Heart right ventricle (tissue), 16 donors: ENCODE measurements at places on chromosomes 13 and 19. TPM values are rescaled to one million over a fixed set of nuclear protein-coding genes. Genes with fewer than 3 reads are reported as not detected.

GRCh38 chr19:1049800-1050199 lies 9.9 kb downstream of the ABCA7 start:
- H3K27me3 ChIP-seq: no peaks in the 10 kb centered on the region
- no peak for DNase-seq
- no peaks in the 10 kb centered on the region for H3K36me3 ChIP-seq
- no peak overlapping the region for H3K27ac ChIP-seq
- H3K4me1 ChIP-seq: no peaks in the 10 kb centered on the region
- H3K4me3 ChIP-seq: no peak overlapping the region

DNA sequence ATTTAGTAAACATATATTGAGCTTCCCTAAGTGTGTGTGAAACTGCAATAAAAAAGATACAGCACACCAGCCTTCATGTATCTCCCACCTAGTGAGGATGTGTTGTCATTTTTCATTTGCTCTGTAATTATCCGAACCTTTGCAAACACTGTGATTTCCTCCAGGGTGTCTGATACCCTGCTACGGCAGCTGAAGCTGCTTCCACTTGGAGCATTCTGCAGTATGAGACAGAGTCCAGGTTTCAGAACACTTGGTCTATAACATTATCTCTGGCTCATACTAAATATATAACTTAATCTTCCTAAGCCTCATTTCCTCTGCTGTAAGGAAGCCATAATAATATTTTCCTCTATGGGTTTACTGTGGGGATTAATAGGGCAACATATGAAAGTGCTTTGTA lies 1338.1 kb upstream of the SLC10A2 start:
- no peaks in the 10 kb centered on the region for H3K4me1 ChIP-seq
- no peaks in the 10 kb centered on the region for H3K27me3 ChIP-seq
- no peaks in the 10 kb centered on the region for H3K36me3 ChIP-seq
- no peak for DNase-seq
- no peak overlapping the region for H3K4me3 ChIP-seq
- no peak overlapping the region for H3K27ac ChIP-seq

GRCh38 chr19:13965377-13965896 lies 13.1 kb downstream of the DCAF15 start:
- H3K27me3 ChIP-seq: no peaks in the 10 kb centered on the region
- DNase-seq: no peak
- no peaks in the 10 kb centered on the region for H3K4me1 ChIP-seq
- no peak overlapping the region for H3K4me3 ChIP-seq
- no peak overlapping the region for H3K27ac ChIP-seq
- H3K36me3 ChIP-seq: peaks cover 98% of the 10 kb centered on the region

DNA sequence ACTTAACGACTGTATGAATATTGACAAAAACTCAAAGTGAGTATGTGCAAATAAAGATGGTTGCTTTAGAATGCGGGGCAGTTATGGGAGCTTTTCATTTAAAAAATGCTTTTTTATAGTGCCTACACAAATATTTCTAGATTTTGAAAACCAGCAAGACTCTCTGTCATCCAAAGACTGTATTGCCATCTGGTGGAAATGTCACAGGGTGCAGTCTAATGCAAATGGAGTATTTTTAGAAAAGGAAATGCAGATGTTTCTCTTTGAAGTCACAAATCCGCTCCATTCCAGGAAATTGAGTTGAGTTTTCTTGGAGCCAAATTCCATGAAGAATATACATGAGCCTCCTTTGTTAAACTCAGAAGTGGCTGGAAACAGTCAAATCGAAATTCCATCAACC lies 2.3 kb upstream of the C1QTNF9B start:
- peaks cover 7% of the 10 kb centered on the region for H3K4me1 ChIP-seq
- no peak overlapping the region for H3K4me3 ChIP-seq
- DNase-seq: peak; percentile 59
- H3K36me3 ChIP-seq: no peaks in the 10 kb centered on the region
- H3K27ac ChIP-seq: no peak overlapping the region

- H3K27me3 ChIP-seq: no peaks in the 10 kb centered on the region
- no peak overlapping the region for H3K4me3 ChIP-seq
- H3K36me3 ChIP-seq: peaks cover 81% of the 10 kb centered on the region
- DNase-seq: no peak
These were observed 25.3 kb upstream of the DPY19L3 start for GRCh38 chr19:32380269-32380668.

GRCh38 chr19:1882089-1882785 lies 3.1 kb downstream of the ABHD17A start:
- H3K27me3 ChIP-seq: no peaks in the 10 kb centered on the region
- H3K27ac ChIP-seq: peak overlapping the region; percentile 96
- DNase-seq: no peak
- H3K36me3 ChIP-seq: peaks cover 14% of the 10 kb centered on the region
- peaks cover 54% of the 10 kb centered on the region for H3K4me1 ChIP-seq

DNA sequence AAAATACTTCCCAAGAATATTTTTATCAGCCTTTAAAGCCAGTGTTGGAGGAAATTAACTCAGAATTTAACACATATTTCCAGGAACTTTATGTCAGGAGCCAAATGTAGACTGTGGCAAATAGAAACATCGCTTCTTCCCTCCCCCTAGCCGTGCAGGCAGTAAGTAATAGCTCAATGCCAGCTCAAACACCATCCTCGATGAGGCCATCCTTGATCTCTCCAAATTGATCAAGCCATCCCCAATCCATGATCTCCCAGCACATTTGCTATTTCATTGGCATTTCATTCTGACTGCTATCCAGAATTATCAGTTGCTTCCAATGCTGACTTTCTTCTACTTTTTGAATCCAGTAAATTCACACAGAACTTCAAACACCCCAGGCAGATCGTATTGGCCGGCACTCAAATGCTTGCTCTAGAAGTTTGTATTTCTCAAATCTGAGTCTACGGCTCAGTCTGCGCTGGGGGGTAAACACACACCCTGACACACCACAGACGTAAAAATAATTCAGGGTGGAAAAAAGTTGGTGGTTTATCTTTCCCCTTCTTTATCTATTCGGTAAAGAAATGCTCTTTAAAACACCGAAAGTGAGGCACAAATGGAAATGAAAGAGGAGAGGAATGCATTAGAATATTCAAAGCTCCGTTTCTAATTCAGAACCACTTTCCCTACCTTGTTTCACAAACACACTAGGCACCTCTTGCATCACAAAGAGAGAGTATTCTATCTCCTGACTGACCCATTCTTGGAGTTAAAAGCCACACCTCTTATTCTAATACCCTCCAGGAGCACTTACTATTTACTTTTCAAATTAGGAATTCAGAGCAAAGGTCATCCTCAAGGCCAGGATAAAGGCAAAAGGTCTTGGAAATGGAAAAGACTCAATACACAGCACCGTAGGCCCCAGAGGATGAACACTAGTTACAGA lies 991 bp downstream of the OBI1 start:
- peak overlapping the region; percentile 68 for H3K27ac ChIP-seq
- DNase-seq: no peak
- peak overlapping the region; percentile 86 for H3K4me3 ChIP-seq
- no peaks in the 10 kb centered on the region for H3K27me3 ChIP-seq
- H3K36me3 ChIP-seq: no peaks in the 10 kb centered on the region

DNA sequence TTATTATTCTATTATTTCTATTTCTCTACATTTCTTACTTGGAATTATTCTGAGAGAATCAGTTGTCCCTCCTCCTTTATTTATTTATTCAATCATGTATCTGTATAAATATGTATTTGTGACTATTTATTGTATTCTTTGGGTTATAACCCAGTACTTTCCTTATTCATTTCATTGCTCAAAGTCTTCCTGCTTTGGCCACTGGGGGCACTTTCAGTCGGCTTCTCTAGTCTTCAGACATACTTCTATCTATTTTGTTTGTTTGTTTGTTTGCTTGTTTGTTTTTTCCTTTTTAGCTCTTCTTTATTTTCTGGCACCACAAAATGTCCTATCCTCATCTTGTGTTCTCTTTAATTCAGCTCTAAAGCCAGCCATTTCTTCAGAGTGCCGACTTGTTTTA lies 260.4 kb downstream of the NALCN start:
- no peak overlapping the region for H3K4me3 ChIP-seq
- no peaks in the 10 kb centered on the region for H3K4me1 ChIP-seq
- H3K36me3 ChIP-seq: no peaks in the 10 kb centered on the region
- no peak for DNase-seq
- peaks cover 2% of the 10 kb centered on the region for H3K27me3 ChIP-seq
- H3K27ac ChIP-seq: no peak overlapping the region

GRCh38 chr13:91133941-91134802 lies 213.3 kb upstream of the MIR17HG start:
- no peak overlapping the region for H3K4me3 ChIP-seq
- DNase-seq: peak; percentile 48
- no peaks in the 10 kb centered on the region for H3K36me3 ChIP-seq
- H3K27ac ChIP-seq: no peak overlapping the region
- no peaks in the 10 kb centered on the region for H3K27me3 ChIP-seq

DNA sequence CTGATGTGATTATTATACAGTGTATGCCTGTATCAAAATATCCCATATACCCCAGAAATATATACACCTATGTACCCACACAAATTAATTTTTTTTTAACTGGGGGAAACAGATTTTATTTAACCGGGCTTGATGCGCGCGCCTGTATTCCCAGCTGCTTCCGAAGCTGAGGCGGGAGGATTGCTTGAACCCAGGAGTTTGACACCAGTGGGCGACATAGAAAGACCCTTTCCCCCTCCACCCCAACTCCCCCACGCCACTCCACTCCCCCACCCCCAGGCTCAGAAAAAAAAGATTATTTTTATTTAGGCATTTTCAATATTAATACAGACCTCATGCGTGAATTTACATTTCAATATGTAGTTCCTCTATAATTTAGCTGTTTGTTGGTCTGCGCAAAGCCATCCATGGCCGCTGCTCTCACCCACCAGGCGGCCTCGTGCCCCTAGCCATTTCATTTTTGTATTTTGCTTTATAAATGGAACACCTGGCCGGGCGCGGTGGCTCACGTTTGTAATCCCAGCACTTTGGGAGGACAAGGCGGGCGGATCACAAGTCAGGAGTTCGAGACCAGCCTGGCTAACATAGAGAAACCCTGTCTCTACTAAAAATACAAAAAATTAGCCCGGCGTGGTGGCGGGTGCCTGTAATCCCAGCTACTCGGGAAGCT lies 836 bp upstream of the VPS36 start:
- peaks cover 47% of the 10 kb centered on the region for H3K4me1 ChIP-seq
- DNase-seq: no peak
- no peaks in the 10 kb centered on the region for H3K27me3 ChIP-seq
- no peak overlapping the region for H3K27ac ChIP-seq
- no peaks in the 10 kb centered on the region for H3K36me3 ChIP-seq

- peaks cover 36% of the 10 kb centered on the region for H3K4me1 ChIP-seq
- no peaks in the 10 kb centered on the region for H3K27me3 ChIP-seq
- H3K36me3 ChIP-seq: no peaks in the 10 kb centered on the region
- H3K4me3 ChIP-seq: peak overlapping the region; percentile 36
These were observed 5.3 kb downstream of the SIX5 start for GRCh38 chr19:45763691-45764294.

DNA sequence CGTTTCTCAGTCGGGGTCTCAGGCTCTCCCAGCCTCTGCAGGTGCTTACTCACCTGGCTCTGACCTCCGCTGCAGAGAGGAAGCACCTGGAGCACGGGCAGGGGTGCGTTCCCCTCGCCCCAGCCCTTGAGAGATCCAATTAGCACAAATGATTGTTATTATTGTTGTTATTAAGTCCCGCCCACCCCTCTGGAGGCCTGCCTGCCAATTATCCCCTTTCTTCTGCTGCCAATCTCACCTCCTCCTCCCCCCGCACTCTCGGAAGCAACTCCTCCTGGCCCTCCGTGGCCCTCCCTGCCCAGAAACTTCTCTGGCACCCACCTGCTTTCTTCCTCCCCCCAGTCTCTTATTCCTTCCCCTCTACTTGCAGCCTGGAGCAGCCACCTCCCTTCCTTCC lies 8.8 kb downstream of the ZNF787 start:
- no peak for DNase-seq
- H3K36me3 ChIP-seq: peaks cover 3% of the 10 kb centered on the region
- H3K27ac ChIP-seq: peak overlapping the region; percentile 78
- peaks cover 92% of the 10 kb centered on the region for H3K4me1 ChIP-seq

DNA sequence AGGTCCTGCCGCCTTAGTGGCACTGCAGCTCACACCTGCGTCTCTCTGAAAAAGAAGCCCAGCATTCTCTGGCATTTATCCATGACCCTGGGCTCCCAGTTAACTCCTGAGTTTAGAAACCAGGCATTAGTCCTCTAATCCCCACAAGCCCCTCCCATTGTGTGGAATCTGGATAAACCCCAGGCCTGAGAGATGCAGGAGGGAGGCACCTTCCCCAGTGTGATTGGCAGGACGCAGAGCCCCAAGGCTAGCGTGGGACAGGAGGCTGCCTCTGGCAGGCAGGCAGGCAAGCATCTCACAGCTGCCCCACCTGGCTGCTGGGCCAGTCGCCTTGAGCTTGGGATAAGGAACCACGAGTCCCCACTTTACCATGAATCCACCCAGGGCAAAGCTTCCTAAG lies 11.0 kb upstream of the SERPINE3 start:
- no peaks in the 10 kb centered on the region for H3K27me3 ChIP-seq
- no peak overlapping the region for H3K4me3 ChIP-seq
- DNase-seq: no peak
- H3K4me1 ChIP-seq: no peaks in the 10 kb centered on the region
- no peak overlapping the region for H3K27ac ChIP-seq
- H3K36me3 ChIP-seq: no peaks in the 10 kb centered on the region

- no peaks in the 10 kb centered on the region for H3K36me3 ChIP-seq
- H3K4me3 ChIP-seq: no peak overlapping the region
- no peak overlapping the region for H3K27ac ChIP-seq
- H3K27me3 ChIP-seq: no peaks in the 10 kb centered on the region
- DNase-seq: no peak
These were observed 9.7 kb upstream of the GPR18 start for GRCh38 chr13:99267927-99268326.

DNA sequence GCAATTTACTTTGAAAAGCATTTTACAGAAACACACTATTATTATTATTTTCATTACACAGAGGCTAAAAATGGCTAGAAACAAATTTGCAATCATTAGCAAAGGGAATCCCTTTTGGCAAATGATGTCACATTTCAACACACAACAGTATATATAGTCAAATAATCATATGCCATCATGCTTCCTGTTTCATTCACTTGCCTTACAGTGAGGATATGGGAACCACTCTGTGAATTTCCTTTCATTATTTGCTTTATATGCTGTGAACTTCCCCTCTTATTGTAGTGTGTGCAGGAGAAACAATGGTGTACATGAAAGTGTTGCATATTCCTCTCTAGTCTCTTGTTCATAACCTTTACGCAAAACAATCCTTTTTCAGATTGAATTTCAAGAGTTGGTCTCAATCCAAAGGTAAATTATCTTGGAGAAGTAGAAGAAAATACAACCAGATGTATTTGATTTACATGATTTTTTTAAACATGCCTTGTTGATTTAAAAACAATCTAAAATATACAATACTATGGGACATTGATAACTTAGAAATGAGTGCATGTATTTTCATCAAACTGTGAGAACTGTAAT lies 657.3 kb downstream of the EFNB2 start:
- H3K4me1 ChIP-seq: no peaks in the 10 kb centered on the region
- no peak overlapping the region for H3K4me3 ChIP-seq
- no peak for DNase-seq
- no peaks in the 10 kb centered on the region for H3K27me3 ChIP-seq

- H3K27me3 ChIP-seq: no peaks in the 10 kb centered on the region
- H3K4me1 ChIP-seq: no peaks in the 10 kb centered on the region
- no peak for DNase-seq
- H3K36me3 ChIP-seq: no peaks in the 10 kb centered on the region
- H3K4me3 ChIP-seq: no peak overlapping the region
These were observed 155.2 kb downstream of the DPF1 start for GRCh38 chr19:38068826-38069225.

SLC10A2 gene
- not detected for total RNA-seq

RPL13A gene
- 1,376 TPM for total RNA-seq

ASF1B gene
- 0.19 TPM for total RNA-seq

ZNF486 gene
- 2.3 TPM for total RNA-seq

ERICH6B gene
- not detected for total RNA-seq

THSD8 gene
- 0.72 TPM for total RNA-seq

OR4F17 gene
- total RNA-seq: not detected

KL gene
- total RNA-seq: 1.1 TPM

RAB20 gene
- total RNA-seq: 14.2 TPM

KIR3DL1 gene
- total RNA-seq: 0.14 TPM

DAND5 gene
- 9.7 TPM for total RNA-seq

RNF113B gene
- not detected for total RNA-seq

CYP2F1 gene
- not detected for total RNA-seq
